ENCODE measurements at places on chromosomes 7 and 10.

GRCh38 chr7:44220358-44221112 is 19.8 kb downstream of the YKT6 start:
- DNase-seq: no peak

DNA sequence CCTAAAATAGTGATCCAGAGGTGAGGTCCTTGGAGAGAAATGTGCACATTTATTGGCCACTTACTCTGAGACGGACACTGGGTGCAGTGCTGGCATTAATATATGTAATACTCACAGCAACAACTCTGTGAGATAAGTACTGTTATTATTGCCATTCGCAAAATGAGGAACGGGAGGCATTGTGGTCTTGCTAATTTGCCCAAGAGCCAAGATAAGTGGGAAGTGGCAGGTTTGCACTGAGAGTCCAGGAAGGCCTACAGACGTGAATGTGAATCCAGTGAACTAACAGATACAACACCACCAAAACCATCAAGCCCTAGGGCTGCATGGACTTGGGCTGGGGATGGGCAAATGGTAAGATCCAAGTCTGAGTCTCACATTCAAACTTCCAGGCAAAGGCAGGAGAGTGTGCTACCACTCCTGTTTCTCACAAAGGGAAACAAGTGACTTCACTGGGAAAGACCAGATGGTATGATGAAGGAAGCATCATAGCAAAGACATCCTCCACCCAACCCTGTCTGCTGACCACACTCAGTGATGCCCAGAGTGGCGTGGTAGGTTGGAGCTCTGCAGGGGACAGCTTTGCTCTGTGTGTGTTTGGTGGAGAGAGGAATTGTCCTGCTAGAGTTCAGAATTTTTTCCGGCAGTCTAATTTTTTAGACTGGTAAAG is 19.2 kb downstream of the TMEM273 start:
- no peak for DNase-seq

DNA sequence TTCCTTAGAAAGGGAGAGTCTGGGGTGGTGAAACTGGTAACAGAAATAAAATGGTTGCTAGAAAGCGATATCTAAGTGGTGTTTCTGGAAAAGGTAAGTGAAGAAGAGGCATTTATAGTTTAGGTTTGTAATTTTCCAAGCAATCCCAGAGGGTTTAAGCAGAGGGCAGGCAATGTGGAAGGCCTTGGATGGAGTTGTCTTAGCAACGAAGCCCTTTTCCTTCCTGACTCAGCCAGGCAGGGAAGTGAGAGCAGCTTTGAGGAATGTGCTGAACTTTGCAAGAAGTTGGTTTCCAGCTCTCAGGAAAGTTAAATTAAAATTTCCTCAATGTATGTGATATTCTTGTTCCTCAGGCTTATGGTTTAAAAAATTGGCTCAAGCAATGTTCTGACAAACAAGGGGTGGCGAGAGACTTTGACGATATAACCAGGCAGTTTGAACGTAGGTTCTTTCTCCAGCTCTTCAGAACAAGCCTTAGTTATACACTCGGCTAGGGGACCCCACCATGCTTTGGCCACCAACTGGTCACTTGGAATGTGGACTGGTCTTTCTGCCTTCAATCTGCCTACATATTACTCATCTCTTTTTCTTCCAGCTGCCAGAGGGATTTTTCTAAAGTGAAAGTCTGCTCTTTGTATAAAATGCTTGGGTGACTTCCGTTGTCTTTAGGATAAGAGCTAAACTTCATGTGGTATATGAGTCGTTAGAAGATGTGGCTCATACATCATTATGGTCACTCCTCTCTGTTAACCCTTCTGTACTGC is 66.9 kb upstream of the SLC25A13 start:
- DNase-seq: no peak

GRCh38 chr10:89221919-89222318 is 14.8 kb upstream of the CH25H start:
- DNase-seq: no peak

DNA sequence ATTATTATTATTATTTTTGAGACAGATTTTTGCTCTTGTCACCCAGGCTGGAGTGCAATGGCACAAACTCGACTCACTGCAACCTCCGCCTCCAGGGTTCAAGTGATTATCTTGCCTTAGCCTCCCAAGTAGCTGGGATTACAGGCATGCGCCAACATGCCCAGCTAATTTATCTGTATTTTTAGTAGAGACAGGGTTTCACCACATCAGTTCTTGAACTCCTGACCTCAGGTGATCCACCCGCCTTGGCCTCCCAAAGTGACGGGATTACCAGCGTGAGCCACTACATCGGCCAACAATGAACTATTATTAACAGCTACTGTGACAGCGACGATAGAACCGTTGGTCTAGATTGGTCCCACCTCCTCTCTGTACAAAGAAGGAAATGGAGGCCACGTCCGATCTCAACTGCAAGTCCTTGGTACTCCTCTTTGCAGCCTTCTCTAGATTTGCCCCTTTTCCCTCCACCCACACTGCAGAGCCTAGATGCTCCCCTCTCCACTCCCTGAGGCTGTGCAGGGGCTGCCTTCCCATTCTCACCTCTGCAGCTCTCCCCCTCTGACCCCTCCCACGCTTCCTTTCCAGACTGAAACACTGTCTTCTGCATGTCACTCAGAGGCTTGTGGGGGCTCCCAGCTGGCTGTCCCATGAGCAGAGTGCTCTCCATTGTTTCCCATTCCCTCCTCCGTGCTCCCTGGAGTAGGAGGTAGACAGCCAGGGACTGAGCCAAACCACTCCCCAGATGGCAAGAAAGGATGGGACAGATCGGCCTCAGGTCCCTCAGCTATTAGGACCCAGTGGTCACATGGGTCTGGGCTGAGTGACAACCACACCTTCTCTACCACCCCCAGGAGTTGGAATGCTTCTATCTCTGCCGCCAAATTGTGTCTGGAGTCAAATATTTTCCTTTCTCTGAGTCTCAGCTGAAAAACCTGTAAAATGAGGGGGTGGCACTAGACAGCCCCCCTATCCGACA is 2.3 kb downstream of the LOXL4 start:
- DNase-seq: no peak

GRCh38 chr7:55427800-55428199 is 62.7 kb downstream of the LANCL2 start:
- no peak for DNase-seq
